ENCODE measurements at places on chromosomes 1 and 21.

DNA sequence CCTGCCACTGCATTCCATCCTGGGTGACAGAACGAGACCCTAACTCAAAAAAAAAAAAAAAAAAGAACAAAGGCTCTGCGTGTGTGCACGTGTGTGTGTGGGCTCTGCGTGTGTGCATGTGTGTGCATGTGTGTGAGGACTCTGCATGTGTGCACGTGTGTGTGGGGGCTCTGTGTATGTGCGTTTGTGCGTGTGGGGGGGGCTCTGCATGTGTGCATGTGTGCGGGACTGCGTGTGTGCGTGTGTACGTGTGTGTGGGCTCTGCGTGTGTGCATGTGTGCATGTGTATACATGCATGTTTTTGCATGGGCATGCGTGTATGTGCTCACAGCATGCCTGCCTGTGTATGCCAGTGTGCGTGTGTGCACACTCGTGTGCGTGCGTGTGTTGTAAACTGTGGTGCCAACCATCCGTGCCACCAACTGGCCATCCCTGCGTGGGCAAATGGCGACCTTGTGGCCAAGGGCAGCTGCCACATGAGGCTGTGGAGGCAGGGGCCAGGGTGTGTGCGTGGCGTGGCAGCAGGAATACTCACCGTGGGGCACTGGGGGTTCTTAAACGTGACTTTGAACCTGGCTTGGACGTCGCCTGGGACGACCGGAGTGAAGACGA is 26.8 kb upstream of the TMEM52 start:
- no peak for DNase-seq

GRCh38 chr1:209802117-209802779 is 3.7 kb downstream of the IRF6 start:
- no peak for DNase-seq

DNA sequence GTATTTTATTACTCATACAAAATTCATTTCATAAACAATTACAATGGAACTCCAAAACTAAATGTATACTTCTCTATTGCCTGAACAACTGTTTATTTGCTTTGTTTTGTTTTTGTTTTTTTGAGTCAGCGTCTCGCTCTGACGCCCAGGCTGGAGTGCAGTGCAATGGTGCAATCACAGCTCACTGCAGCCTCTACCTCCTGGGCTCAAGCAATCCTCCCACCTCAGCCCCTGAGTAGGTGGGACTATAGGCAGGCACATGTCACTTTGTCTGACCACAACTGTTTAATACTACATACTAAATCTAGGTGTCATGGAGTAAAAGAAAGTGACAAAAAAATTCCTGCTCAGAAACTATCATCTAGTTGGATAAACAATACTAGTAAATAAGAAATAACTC is 49.3 kb downstream of the RAB3GAP2 start:
- DNase-seq, result no peak

GRCh38 chr1:64624218-64624713 is 120.6 kb upstream of the RAVER2 start:
- DNase-seq, result no peak

GRCh38 chr1:113670650-113671049 is 88.6 kb downstream of the PHTF1 start:
- no peak for DNase-seq

- DNase-seq, result no peak
Observed at GRCh38 chr1:115729756-115730155, 38.8 kb downstream of the CASQ2 start.

DNA sequence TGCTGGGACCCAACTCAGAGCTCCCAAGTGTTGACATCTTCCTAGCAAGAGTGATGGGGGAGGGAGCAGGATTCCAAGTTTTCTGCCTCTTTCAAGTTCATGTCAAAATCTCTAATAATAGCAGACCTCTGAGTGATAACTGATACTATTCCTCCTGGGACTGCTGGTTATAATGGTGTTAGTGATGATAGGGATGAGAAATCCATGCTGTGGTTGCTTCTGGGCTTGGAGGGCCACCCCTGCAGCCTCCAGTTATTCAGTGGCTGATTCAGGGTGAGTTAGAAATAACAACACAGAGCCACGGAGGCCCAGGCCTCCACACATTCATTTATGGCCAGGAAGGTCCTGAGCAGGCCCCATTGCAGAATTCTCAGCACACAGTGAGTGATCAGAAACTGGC is 40.6 kb upstream of the ARTN start:
- no peak for DNase-seq

- DNase-seq, result no peak
Observed at GRCh38 chr1:44038876-44039657, 7.8 kb upstream of the SLC6A9 start.

- no peak for DNase-seq
Observed at GRCh38 chr1:56758135-56758534, 61.1 kb downstream of the FYB2 start.

- DNase-seq, result no peak
Observed at GRCh38 chr1:2534687-2535441, 4.8 kb upstream of the HES5 start.

DNA sequence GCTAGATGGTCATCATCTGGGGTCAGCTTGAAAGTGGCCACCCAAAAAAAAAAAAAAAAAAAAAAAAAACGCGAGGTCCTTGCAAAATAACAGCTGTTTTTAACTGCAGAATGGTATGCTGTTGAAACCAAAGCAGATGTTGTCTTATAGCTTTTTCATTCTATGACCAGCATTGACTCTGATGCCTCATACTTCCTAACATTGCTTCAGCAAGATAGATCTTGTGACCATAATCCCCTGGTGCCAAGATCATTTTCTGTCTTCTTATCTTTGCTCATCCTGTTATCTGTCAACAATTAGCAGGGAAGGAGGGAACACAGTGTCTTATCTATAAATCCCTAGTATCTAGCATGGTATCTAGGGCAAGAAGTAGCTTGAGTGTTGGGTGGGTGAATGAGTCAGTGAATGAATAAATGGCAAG is 181.5 kb downstream of the PLPP3 start:
- no peak for DNase-seq

- DNase-seq, result no peak
Observed at GRCh38 chr1:173580658-173581057, 22.2 kb downstream of the SLC9C2 start.

- DNase-seq, result peak; percentile 19
Observed at GRCh38 chr1:165914136-165914798, 86.9 kb downstream of the UCK2 start.

DNA sequence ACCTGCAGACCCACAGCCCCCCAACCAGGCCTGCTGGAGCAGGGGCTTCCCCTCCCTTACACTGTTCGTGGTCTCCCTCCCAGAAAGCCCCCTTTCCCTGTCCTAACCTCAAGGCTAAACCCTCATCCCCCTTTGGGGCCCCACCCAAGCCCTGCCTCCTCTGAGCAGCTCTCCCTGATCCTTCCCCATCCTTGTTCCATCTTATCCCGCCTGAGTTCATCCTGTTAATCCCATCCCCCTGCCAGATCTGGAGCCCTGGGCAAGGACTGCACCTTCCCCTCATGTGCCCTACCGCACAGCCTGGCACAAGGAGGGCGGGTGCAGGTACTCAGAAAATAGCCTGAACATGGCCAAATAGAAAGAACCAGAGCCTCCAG is 6.9 kb upstream of the TNNT2 start:
- DNase-seq, result no peak

DNA sequence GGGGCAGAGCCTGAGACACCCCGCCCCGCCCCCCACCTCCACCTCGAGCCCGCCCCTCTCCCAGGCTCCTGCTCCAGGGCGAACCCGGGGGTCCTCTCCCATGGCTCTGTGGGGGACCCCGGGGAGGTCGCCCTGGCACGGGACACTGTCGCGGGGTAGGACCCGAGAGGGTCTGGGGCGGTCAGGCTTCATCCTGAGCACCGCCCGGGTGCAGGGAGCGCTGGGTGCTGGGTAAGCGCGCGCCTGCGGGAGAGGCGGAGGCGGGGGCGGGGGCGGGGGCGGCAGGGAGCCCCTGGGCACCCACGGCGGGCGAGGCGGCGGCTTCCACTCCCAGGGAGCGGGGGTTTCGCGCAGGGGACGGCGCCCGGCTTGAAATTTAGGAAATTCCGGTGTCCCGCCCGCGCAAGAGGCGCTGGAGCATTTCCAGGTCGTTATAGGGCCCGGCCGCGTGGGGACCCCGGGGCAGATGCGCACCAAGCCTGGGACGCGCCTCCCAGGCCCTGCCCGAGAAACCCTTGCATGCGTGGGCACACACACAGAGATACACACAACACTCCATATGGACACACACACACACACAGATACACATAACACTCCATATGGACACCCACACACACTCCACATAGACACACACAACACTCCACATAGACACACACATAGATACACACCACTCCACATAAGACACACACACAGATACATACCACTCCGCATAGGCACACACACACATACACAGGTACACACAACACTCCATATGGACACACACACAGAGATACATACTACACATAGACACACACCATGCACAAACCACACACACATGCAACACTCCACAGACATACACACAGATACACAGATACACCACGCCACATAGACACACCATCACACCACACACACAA is 48.7 kb upstream of the SLC19A1 start:
- DNase-seq, result no peak

GRCh38 chr1:201016943-201017827 is 6.3 kb downstream of the KIF21B start:
- no peak for DNase-seq

DNA sequence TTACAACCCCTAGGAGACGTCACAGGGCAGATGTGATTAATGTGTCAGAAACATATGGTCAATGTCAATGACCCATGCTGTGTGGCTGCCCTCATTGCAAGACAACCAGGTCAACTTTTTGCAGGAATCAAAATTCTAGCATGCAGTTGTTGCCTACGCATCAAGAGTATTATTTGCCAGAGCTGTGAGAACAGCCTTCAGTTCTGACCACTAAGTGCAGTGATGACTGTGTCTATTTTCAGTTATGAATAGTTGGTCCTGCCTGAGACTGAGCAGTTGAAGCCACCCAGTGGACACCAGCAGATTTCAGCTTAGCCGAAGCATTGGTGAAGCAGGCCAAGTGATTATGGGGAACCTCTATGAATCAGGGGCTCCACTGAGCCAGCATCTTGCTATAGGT is 47.3 kb downstream of the LYPLAL1 start:
- no peak for DNase-seq

DNA sequence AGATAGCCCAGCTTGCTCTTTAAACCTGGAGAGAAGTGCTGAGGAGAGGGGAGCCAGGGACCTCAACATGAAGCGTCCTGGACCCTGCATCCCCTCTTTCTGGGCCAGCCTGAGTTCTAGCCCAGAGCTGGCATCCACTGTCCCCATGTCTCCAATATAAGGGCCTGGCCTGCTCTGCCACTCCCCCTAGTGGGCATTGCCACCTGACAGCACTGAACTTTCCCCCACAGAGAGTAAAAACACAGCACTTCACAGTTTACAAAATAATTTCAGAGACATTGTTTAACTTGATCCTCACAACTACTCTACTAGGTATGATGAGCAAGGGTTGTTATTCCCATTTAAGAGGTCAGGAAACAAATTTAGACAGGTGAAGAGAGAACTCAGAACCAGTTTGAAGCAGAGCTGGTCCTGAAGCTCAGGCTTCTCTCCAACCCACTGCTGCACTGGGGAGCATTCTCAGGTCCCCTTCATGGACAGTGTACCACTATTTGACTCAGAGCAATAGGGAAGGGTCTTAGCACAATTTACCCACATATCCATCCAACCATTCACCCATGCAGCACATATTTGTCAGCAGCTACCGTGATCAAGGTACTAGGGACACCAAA is 151.2 kb downstream of the DMRTA2 start:
- DNase-seq, result no peak

- no peak for DNase-seq
Observed at GRCh38 chr1:2969845-2970291, 51.4 kb upstream of the ACTRT2 start.

GRCh38 chr1:176111835-176112234 is 95.3 kb downstream of the COP1 start:
- DNase-seq, result no peak

DNA sequence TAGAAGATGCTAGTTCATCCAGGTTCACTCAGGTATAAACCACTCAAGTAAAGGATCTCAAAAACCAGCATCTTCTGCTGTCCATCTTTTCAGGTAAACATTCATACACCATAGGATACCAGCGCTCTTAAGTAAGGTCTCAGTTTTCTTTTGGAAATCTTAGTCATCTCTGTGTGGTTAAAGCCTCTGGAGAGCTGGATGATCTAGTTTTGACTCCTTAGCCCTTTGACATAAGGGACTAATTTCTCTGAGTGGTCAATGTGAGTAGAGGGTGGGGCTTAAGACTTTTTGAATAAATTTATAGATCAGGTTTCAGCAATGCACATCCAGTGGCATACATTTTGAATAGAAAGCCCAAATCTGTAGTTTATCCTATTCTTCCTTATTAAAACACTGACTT is 92.3 kb downstream of the CTH start:
- DNase-seq, result no peak

DNA sequence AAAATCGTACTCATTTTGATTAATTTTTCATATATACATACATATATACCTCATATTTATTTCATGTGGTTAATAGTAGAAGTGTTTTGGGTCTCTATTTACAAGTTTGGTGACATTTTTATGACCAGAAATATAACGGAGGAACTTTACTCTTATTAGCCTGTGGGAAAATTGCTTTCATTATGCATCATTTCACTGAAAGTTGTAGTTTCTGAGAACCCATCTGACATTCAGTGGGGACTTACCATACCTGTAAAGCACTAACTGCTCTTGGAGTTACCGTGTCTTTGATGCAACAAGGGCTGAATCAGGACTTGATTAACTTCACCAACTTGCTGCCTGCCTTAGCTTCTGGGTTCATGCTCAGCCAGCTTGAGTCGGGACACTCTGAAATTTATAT is 49.9 kb upstream of the ITPKB start:
- DNase-seq, result no peak

GRCh38 chr1:63835128-63835527 is 61.3 kb downstream of the ROR1 start:
- DNase-seq, result no peak

- DNase-seq, result no peak
Observed at GRCh38 chr1:96488777-96489176, 232.8 kb upstream of the PTBP2 start.

DNA sequence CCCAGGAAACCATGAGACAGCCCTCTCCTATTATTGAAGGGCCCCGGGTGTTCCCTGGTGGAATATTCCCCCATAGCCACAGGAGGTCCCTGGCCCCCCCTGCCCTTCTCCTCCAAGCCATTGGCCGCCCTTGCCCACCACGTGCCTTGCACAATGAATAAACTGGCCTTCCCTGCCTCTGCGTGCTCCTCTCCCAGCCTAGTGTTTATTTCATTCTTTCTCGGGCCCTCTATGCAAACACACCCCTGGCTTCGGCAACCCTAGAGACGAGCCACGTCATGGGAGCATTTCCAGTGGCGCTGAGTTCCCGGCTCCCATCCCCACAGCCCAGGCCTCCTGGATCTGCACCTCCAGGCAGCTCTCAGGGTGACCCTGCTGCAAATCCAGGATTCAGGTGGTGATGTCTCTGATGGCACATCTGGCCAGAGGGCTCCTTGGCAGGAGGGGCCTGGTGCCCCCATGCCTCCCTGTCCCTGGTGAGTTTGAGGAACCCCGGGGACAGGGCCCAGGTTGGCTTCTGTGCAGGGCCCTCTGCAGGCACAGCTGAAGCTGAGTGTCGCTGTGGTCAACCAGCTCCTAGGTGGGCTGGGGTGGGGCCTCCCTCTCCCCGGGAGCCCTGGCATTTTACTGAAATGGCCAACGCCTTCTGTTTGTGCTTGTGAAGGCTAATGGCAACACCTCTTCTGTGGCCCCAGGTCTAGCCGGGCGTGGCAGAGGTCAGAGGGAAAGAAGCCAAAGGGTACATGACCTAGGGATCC is 6.2 kb downstream of the KRTAP10-12 start:
- DNase-seq, result no peak

Measured in stimulated activated CD8-positive, alpha-beta memory T cell treated with anti-CD3 and anti-CD28 coated beads, Interleukin-2, amount 100 ng/mL, for 1 hour (primary cell).